ENCODE measurements at places on chromosomes 16 and 17. TPM values are rescaled to one million over a fixed set of nuclear protein-coding genes. Genes with fewer than 3 reads are reported as not detected.

DNA sequence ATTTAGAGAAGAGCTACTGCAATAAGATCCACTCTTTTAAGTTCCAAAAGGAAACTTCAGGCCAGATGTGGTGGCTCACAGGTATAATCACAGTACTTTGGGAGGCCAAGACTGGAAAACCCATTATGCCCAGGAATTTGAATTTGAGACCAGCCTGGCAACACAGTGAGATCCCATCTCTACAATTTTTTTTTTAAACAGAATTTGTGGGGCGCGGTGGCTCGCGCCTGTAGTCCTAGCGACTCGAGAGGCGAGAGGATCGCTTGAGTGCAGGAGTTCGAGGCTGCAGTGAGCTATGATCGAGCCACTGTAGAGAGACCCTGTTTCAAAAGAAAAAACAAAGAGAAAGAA lies 793 bp downstream of the COG7 start:
- no peak for DNase-seq

DNA sequence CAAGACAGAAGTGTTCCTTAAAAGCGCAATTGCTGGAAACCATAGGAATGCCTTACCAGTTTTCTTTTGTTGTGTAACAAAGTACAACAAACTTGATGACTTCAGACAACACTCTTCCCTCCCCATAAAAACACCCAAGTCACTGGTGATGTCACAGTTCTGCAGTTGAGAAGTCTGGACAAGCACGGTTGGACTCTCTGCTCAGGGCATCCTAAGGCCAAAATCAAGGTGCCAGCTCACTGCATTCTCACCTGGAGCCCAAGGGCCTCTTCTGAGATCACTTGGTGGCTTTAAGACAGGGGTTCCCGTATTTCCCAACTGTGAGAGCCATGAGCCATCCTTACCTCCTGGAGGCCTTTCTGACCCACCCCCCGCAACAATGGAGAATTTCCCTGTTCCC lies 45.6 kb upstream of the MEAK7 start:
- no peak for DNase-seq

DNA sequence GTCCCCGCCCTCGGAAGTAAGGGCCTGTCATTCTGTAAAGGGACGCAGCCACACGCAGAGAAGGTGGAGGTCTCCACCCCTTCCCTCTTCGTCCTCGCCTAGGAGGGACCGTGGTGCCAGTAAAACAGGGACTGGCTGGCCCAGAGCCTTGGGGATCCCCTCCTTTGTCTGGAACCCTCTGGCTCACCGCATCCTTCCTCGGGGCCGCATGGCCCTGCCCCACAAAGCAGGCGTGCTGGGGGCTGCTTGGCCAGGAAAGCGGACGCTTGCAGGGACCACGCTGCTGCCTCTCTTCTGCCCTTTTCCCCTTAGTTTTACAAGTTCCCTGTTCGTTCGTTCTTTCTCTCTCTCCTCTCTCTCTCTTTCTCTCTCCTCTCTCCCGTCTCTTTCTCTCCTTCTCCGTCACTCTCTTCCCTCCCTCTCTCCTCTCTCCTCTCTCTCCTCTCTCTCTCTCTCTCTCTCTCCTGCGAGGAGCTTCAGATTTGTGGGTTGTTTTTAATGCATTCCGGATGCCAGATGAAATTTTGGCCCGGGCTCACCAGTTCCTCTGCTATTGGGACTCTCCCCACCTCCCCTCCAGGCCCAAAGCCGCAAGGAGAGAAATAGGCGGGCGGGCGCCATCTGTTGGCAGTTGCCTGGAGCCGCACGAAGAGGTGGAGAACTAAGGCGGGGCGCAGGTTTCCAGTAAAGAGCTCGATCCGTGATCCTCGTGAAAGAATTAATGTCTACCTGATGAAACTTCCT lies 35.1 kb upstream of the CDRT4 start:
- peak; percentile 88 for DNase-seq

GRCh38 chr16:49515016-49515565 lies 141.5 kb downstream of the C16orf78 start:
- no peak for DNase-seq

DNA sequence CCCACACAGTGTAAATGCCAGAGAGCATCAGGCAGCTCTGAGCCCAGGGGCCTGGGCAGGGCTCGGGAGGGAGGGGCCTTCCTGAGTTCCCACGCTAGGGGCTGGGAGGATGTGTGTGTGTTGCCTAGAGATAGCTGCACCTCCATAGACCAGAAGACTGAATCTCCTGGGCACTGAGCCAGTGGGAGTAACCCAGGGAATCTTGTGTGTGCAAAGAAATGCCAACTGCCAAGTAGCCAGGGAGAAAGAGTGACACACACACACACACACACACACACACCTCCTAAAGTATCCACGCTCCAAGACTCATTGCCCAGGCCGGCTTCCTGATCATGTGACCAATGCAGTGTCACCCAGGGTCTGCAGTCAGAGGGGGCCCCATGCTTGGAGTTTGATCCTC lies 166.2 kb upstream of the RPL38 start:
- DNase-seq: no peak

- DNase-seq: no peak
Observed at GRCh38 chr17:82691714-82692113, 6.8 kb downstream of the RAB40B start.

The ADAD2 gene
- 0.30 TPM for total RNA-seq

The MRPL58 gene
- total RNA-seq: 64.5 TPM

The RAP1GAP2 gene
- total RNA-seq: 0.86 TPM

Measured in activated naive CD4-positive, alpha-beta T cell treated with anti-CD3 and anti-CD28 coated beads for 36 hours (primary cell).